ENCODE measurements at places on chromosomes 16 and 17.

GRCh38 chr16:28531777-28532744, 6.7 kb downstream of the NUPR1 start:
- no peak for DNase-seq

GRCh38 chr16:30778549-30779244, 8.3 kb downstream of the ZNF629 start:
- DNase-seq, result no peak

DNA sequence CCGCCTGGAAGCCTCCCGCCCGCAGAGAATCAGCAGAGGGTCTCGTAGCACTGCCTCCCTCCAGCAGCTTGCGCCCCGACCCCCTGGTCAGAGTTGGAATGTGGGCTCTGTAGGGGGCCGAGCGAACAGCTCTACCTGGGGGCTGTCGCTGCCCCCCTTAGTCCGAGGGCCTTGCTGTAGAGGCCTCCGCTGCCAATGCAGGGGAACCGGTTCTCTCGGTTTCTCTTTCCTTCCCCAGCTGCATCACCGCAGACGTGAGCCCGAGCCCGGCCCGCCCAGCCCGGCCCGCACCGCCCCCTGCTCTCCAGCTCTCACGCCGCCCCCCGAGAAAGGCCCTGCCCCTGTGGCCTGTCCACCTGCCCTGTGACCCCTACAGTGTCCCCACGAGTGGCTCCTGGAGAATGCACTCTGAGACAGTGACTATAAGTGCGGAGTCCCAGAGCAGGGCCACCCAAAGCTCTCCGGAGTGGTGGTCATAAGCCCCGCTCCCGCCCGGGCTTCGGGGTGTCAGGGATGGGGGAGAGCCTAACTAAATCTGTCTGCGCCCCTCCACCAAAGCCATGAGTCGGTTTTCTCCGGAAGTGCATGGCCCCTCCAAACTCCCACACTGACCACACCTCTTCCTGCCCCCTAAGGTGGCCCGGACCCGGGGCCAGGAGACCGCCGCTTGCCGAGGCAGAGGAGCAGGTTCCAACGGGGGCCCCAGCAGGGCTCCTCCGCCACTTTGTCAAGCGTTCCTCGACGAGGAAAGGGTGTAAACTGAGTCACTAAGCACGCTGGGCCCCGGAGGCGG, 1.7 kb downstream of the ARHGAP27 start:
- DNase-seq, result no peak

DNA sequence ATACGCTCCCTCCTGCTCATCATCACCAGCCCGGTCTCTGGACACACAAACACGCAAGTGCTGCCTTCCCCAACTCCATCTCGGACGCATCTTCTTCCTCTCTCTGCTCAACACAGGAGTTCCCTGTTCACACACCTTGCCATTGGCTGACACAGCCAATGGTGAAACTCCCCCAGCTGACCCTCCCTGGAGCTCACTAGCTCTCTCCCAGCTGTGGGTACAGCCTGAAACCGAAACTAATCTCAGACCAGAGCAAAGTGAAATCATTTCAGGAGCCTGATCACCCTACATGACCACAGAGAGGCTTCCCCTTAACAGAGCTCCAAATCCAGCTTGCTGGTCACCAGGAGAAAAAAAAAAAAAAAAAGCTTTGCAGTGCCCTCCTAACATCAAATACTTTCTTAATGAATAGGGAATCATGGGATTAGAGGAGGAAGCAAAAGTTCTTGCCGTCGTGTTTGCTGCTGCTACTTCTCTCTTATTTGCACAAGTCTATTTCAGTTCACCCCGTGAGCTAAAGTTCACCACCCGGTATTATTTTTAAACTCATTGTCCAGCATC, 8.3 kb downstream of the CUEDC1 start:
- DNase-seq, result peak; percentile 69

GRCh38 chr16:77617996-77618395, 104.3 kb upstream of the NUDT7 start:
- DNase-seq, result no peak

DNA sequence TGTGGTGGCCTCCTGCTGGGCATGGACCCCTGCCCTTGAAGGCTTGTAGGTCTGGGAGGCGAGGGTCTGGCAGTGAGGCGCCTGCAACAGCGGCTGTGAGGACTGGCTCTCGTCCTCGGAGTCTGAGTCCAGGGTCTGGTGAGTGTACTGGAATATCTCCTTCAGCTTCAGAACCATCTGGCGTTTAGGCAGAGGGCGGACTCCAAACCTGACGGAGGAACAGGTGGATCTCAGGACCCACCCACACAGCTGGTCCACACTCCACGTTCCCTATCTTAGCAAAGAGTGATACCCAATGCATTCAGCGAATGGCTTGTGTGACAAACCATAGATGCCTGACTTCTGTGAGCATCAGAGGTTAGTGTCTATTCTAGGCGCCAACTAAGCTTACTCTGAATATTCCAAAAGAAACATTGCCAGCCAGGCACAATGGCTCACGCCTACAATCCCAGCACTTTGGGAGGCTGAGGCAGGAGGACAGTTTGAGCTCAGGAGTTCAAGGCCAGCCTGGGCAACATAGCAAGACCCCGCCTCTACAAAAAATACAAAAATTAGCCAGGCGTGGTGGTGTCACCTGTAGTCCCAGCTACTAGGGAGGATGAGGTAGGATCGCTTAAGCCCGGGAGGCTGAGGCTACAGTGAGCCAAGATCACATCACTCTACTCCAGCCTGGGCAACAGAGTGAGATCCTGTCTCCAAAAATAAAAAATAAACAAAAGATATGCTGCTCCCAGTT, 6.3 kb upstream of the NLRC3 start:
- no peak for DNase-seq

DNA sequence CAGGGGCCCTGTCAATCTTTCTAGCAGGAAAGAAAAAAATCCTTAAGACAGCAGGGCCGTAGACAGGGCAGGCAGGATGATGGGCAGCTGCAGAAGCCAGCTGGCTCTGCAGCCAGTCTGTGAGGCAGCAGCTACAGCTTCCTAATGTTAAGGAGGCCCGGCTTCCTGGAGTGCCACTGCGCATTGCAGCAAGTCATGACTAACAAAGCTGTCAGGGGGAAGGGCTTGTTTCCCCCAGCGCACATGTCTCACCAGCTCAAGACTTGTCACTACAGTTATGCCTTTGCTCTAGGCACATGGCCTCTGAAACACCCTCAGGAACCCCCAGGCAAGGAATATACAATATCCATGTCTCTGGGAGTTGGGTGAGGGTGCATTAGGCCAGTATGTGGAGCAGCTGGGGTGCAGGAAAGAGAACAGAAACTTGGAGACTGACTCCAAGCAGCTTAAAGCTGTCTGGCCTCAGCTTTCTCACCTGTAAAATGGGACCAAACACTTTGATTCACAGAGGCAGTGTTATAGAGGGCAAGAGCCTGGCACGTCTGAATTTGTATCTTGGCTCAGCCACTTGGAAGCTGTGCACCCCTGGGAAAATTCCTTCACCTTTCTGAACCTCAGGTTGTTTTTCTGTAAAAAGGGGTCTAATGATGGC, 220.0 kb downstream of the HAPSTR1 start:
- DNase-seq, result no peak

DNA sequence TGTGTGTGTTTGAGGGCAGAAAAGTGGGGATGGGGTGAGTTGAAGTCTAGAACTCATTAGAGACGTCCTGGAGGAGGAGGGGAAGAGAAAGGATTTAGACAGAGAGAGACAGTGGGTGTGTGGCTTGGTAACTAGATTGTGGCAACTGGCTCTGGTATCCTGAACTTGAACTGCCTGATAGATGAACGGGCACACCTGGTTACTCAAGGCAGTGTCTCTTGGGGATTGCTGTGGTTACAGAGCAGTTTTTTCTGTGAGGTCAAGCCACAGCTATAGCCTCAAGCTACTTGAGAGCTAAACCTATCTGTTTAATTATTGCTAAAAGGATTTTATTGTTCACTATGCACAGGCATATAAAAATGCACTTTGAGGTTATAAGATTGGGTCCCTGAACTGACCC, 29.8 kb upstream of the MYH2 start:
- peak; percentile 28 for DNase-seq

- peak; percentile 36 for DNase-seq
Measured at GRCh38 chr16:13108126-13108525, 206.7 kb downstream of the SHISA9 start.

Measured in mammary epithelial cell (primary cell).